Stimulated activated CD8-positive, alpha-beta memory T cell treated with anti-CD3 and anti-CD28 coated beads, Interleukin-4, amount 100 ng/mL, for 4 hours (primary cell): ENCODE measurements at places on chromosomes 12 and 14.

- DNase-seq, result no peak
Observed at GRCh38 chr12:62983594-62983993, 48.6 kb upstream of the PPM1H start.

DNA sequence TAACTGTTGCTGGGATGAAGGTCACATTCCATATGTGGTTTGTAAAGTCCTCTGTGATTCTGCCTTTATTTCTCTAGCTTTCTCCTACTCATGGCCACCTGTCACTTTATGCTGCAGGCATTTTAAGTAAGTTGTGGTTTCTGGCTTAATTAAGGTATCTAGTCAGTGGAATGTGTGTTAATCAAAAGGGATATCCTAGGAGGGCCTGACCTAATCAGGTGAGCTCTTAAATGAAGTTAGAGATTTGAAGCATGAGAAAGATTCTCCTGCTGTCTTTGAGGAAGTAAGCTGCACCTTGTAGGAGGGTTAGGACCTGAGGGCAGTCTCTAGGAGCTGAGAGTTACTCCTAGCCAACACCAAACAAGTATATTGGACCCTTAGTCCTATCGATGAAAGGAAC, 90.3 kb downstream of the ETNK1 start:
- no peak for DNase-seq

- no peak for DNase-seq
Observed at GRCh38 chr12:43763769-43764168, 5.0 kb downstream of the IRAK4 start.

- no peak for DNase-seq
Observed at GRCh38 chr14:99476864-99477263, 3.8 kb downstream of the SETD3 start.

- DNase-seq, result no peak
Observed at GRCh38 chr14:103894723-103895059, 33.6 kb upstream of the TDRD9 start.

- DNase-seq, result no peak
Observed at GRCh38 chr14:67187826-67188225, 1.4 kb upstream of the GARIN2 start.

DNA sequence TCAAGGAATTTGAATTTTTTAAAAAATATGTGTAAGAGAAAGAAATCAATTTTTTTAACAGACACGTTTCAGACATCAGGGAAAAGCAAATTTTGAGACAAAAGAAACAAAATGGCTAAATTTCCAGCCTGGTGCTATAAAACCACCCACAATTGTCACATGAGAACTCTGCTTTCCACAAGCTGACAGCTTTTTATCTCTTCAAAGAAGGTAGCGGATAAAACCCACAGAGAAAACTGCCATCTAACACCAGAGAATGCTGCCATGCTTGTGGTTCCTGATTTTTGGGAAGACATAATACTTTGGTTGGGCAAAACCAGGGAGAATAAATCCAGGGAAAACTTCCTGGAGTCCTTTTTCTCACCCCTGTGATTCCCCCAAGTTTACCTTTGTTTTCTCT, 10.3 kb upstream of the ITPR2 start:
- DNase-seq, result no peak

DNA sequence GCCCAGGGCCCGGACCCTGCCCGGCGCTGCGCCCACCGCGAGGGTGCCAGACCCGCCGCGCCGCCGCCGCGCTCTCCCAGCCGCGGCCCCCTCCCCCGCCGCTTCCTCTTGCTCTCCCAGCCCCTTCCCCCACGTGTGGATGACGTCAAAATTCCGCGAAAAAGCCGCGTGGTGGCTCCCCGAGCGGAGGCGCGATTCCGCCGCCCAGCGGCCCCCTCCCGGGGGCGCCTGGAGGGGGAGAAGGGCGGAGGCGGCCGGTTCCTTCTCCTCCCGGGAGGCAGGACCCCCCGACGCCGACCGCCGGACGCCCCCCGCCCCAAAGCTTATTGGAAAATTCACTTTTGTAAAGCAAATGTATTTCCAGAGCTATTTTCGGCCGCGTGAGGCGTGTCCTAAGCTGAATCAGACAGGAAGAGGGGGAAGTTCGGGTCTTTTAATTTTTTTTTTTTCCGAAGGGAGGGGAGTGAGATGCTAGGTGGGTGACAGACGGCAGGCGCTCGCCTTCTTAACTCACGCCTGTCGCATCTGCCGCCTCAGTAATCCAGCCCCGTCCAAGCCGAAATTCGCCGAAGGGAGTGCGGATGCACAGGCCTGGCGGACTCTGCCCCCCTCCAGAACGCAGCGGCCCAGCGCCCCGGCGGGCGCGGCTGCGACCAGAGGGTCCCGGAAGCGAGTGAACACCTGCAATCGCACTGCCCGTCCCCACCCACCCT, 4.1 kb upstream of the CCND2 start:
- DNase-seq, result peak; percentile 90
